OCI-M1 (cell line): ENCODE measurements at places on chromosomes 2 and 18.

DNA sequence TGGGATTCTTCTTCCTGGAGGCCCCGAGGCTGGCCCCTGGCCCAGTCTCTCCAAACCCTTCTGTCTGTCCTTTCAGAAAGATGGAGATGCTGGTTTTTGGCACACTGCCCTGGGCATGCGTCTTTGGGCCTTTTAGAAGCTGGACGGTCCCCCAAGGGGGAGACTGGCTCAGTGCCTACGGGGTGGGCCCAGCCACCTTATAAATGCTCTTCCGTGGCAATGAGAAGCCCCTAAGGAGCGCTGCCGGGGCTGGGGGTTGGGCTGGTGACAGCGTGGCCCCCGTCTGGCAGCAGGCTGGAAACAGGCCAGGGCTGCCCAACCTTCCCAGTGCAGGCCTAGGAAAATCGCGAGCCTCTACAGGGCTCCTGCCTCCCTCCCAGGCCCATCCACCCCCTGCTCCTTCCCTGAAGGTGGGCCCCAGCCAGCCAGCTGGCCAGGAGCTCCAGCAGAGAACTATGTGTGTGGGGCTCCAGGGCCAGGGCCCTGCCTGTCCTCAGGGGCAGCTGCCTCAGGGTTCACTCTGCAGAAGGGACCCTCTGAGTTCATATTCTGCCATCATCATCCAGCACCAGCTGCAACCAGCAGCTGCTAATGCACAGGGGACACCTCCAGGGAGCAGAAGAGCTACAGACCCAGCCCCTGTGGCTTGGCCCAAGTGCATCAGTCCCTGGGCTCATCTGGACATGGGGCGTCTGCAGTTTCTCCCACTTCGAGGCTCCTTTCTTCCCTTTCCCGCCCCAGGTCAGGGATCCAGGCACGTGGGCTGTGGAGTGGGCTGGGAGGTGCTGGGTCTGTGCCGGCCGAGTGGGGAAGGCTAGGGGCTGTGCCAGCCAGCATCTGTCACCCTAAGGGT is 107.6 kb upstream of the OTOS start:
- DNase-seq = no peak

DNA sequence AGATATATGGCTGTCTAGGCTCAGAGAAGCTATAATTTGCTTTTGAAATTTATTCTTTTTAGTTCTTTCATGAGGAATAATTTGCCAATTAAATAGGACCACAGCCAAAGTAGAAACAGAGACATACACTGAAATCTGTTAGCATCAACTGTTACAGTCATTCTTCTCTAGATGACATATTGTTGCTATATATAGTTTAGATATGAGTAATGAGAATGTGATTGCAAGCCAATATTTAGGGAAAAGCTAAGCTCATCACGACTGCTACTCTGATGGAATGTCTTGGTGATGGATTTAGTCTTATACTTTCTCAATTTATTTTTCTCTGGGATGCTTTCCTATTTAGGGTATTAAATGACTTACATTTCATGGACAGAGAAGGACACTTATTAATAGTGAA is 259.1 kb downstream of the LNPK start:
- DNase-seq = peak; percentile 20

- DNase-seq = no peak
These were observed 191.2 kb downstream of the BCL2 start for GRCh38 chr18:63128237-63128974.

DNA sequence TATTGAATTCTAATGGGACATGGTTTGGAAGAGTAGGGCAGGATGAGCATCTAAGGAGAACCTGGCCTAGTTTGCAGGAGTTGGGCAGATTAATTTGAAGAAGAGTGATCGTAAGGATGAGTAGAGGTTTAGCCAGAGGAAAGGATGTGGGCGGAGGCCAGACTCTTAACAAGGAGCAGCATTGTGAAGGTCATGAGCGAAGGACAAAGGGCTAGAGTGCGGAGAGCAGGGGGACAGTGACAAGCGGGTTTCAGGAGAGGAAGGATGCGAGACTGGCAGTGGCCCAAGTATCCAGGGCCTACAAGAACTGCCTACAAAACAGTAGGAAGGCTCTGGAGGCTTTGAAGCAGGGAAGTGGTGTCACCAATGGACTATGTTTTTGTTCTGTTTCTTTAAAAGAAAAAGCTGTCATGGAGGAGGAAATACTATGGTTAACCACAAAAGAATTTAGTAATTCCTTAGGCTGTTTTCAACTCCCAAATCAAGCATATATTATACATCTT is 20.1 kb downstream of the SLC66A3 start:
- DNase-seq = no peak

DNA sequence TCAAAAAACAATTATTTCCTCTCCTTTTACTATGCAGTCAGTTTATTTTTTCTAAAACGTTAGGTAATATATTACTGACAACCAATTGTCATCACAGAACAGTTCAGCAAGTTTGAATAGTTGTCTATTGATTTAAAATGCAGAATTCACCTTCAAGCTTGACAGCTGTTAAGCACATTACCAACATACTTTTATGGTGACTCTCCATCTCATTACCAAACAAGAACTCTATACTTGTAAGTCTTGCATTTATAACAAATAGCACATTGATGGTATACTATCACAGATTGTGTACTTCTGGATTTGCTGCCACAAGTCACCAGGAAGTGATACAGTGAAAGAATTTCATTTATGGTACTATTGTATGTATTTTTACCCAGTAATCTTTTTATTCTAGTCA is 99.4 kb upstream of the PPP1CB start:
- DNase-seq = no peak

- no peak for DNase-seq
These were observed 293.1 kb upstream of the ERBB4 start for GRCh38 chr2:212831671-212832199.

DNA sequence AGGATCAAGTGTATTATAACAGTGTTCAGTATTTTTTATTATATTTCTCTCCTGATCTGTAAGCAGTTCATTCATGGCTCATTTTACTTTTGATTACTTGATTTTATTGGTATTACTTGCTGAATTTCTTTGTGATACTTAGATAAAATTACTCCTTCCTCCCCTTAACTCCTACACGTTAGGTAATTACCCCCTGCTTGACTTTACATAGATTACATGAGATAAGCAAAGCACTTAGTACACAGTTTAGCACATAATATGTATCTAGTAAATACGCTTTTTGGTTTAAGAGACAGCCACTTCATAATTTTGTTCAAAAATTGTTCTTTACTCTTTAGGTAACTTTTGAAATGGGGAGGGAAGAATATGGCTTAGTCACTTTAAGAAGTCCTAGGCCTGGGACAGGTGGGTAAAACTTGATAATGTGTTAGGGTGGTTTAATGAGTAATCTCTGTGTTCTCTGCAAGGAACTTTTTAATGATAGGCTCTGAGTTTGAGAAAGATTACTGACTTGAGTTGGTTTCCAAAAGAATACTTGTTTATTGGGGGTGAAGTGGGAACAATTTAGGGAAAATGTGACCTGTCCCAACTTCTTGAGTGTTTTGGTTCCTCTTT is 80.9 kb downstream of the NCOA1 start:
- no peak for DNase-seq

DNA sequence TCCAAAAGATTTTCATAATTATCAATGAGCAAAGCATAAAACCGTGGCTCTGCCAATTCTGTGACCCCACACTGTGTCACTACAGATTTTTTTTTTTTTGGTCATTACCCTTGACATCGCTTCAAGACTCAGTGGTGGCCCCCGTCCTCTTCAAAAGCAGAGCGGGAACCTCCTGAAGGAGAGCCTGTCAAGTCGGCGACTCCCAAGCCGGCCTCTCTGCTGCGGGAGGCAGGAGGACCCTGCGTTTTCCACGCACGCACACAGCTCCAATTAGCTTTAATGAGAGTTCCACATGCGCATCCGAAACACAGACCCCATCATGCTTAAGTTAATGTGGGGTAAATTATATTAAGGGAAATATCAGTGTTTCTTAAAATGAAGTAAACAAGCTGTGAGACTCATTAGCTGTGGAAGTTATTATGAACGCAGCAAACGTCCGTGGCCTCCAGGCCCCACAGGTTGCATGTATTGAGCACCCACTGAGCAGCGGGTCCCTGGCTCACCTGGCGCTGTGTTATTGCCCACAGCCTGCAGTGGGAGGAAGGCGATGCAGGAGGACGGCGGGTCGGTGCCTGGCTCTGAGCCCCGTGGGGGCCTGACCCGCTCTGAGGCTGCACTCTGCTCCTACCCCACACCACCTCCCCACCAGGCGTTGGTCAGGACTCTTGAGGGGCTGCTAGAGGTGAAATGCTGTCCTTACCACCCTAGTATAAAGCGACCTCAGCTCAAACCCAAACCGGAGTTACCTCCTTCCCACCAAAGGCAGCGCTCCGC is 181.0 kb upstream of the SALL3 start:
- DNase-seq = no peak

- no peak for DNase-seq
These were observed 322.4 kb downstream of the TNS1 start for GRCh38 chr2:217680381-217680780.

DNA sequence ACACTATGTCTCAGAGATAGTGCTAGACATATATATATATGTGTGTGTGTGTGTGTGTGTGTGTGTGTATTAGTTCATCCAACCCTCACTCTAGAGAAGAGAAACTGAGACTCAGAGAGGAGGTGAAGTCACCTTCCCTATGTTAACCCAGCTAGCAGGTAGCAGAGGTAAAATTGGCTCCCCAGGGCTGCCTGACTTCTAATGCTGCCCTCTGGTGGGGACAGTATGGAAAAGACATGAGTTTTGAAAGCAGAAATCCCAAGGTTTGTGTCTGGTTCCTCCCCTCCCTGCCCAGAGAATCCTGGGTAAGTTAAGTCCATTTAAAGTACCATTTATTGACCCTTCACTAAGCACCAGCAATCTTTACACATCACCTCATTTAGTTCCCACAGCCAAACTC is 137.7 kb downstream of the THNSL2 start:
- peak; percentile 50 for DNase-seq

GRCh38 chr2:149042881-149043280 is 4.4 kb downstream of the LYPD6B start:
- no peak for DNase-seq

DNA sequence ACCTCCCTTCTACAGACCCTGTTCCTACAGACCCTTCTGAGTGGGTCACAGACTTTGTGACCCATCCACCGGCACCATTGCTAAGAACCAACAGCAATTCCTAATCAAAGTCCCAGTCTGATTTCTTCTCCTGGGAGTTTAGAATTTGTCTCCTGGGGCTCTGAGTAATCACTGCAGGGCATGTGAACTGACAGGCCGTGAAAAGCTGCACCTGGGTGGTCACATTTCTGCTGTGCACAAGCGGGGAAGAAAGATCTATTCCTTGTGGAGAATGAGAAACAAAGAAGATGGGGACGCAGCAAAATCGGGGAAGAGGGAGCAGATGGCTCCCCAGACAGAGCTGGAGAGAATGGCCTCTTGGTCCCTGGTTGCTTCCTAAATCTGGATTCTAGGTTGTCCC is 151.0 kb downstream of the ARL4C start:
- DNase-seq = no peak

- DNase-seq = peak; percentile 88
These were observed 26.4 kb upstream of the MSTN start for GRCh38 chr2:190088917-190089316.

DNA sequence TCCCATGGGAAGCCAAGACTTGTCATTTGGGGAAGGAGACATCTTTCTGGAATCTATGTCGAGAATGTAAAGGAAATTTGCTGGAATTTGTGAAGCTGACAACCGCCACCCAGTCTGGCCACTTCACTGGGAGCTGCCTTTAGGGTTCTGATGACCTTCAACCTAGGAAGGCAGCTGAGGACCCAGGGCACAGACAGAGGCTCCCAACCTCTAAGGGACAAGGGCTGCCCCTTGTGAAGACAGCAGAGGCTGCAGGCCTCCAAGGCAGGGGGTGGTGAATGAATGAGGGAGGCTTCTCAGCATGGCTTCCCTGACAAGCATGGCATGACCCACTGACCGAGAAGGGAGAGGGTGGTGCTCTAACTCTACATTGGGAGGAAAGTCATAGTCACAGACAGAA is 128.9 kb upstream of the ASB18 start:
- DNase-seq = no peak

DNA sequence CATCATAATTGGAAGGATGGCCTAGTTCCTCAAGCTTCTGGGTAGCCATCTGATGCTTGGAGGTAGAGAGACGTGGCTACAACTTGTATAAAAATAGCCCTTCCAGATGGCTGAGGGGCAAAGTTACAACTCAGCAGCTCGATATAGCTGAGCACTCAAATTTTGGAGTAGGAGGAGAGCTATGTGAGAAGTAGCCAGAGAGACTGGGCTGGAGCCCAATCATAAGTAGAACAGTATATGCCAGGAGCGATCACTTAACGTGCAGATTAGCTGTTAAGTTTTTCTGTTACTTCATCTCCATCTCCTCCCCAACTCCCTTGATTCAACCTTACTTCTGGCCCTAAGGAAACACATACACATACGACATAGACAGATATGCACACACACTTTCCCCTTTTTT is 28.8 kb downstream of the CNRIP1 start:
- peak; percentile 20 for DNase-seq

GRCh38 chr2:12931186-12931844 is 214.6 kb downstream of the TRIB2 start:
- DNase-seq = peak; percentile 53

GRCh38 chr2:61910603-61911002 is 5.1 kb downstream of the COMMD1 start:
- DNase-seq = peak; percentile 8

DNA sequence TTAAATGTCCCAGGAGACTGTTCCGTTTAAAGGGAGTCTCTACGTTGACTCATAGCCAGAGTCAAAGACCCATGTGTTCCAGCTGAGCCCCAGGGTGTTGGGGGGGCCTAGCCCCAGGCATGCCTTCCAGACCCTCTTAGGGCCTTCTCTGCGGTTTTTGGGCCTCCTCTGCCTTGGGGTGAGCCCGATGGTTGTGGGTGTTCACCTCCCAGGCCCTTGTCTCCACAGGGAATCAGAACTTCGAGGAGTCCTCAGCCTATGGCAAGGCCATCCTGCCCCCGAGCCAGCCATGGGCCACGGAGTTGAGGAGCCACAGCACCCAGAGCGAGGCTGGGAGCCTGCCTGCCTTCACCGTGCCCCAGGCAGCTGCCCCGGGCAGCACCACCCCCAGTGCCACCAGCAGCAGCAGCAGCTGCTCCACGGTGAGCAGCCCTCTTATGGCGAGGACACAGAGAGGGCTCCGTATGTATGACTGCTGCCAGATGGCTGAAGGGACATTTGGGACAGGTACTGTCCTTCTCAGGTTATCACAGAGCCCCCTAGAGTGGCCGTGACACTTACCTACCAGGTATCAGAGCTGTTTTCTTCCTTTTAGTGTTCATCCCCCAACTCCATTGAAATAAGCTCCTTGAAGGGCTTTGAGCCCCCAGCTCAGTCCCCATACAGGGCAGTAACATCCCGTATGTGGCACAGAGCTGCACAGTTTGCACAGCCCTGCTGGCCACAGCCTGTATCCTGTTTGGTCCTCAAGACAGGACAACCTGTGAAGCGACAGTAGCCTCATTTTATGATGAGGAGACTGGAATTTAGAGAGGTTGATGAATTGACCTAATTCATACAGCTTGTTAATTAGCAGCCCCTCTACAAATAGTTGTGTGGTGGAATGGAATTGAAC is 80.7 kb downstream of the EPAS1 start:
- no peak for DNase-seq

GRCh38 chr2:61184263-61184662 is 22.3 kb downstream of the C2orf74 start:
- no peak for DNase-seq
